ENCODE measurements at places on chromosomes 4 and X. TPM values are rescaled to one million over a fixed set of nuclear protein-coding genes. Genes with fewer than 3 reads are reported as not detected.

GRCh38 chrX:30673127-30673796, 20.0 kb downstream of the GK start:
- DNase-seq = no peak

NDUFB11 gene
- polyA plus RNA-seq = 33.9 TPM

DNA sequence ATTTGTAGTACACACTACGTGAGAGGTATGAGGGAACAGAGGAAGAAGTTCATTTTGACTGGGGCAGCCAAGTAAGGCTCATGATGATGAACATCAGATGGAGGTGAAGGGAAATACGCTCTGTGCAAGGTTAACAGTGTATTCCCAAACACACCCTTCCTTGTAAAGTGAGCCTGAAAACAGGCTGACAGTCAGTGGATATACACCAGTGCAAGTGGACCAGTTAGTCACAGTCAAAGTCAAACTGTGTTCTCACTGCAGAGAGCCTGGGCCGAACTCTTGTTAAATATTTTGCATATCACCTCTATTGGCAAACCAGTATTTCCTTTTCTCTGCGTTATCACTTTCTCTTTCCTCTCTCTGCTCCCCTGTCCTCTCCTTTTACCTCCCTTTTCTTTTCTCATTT, 23.4 kb upstream of the RHOH start:
- no peak for DNase-seq

DNA sequence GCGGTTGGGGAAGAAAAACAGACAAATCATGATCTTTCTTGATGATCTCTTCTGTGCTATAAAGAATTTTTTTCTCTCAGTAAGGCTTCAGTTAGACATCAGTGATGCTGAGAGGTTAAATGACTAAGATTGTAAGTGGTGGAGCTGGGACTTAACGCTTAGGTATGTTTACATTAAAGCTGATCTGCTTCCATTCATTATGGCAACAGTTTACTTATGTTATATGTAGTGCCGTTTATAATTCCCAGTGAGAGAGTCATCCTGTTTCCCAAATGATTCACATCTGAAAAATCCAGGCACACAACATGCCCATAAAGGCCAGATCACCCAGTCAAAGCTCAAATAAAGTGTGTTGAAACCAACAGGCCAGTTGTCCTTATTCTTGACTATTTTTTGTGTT, 50.1 kb downstream of the CENPVL3 start:
- no peak for DNase-seq

GRCh38 chr4:45131020-45131419, 404.7 kb upstream of the GNPDA2 start:
- DNase-seq = no peak

C4orf51 gene
- not detected for polyA plus RNA-seq

NIPAL1 gene
- polyA plus RNA-seq = 0.15 TPM

GRCh38 chr4:7903791-7904516, 35.7 kb downstream of the AFAP1 start:
- no peak for DNase-seq

DNA sequence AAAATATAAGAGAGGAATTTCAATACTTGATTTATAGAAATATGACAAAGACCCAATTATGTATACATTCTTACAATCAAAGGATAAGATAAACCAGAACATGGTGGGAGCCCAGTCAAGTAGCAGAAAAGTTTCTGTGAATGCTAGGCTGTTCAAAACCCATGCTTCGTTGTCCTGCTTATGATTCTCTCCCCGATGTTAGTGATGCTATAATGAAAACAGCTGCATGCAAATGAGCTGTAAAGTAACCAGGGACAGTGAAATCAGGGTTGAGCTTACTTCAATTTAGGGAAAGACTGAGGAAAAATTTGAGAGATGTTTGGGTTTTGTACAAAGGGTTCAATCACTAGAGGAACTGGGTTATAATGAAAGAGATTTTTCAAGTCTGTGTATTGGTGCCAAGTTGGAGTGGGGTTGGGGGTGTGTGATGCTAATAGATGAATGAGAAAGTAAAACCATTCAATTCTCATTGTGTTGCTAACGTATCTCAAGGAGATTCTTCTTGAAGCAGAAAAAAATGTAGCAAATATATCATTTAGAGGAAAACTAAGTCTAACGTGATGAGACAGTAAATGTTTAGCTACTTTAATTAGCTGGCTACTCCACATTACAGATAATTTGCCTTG, 59.3 kb upstream of the PPP1R2C start:
- DNase-seq = no peak

GRCh38 chr4:52659001-52659721, at the start of gene USP46:
Gene USP46 (minus strand): TSS chr4:52659301. CDS start chr4:52659150, 151 bp downstream.
- DNase-seq = peak; percentile 83

- DNase-seq = no peak
Observed at GRCh38 chrX:130575831-130576389, 174.1 kb downstream of the RBMX2 start.

DNA sequence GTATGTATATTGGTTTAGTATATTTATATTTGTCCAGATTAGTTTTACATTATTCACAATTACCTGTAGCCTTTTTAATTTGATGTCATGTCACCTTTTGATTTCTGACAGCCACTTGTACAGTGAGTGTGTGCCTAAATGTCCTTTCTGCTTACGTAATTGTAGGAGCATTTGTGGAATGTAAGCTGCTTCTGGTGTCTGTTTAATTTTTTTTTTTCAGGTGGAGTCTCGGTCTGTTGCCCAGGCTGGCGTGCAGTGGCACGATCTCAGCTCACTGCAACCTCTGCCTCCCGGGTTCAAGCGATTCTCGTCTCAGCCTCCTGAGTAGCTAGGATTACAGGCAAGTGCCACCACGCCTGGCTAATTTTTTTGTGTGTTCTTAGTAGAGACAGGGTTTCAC, 91.2 kb upstream of the XAGE2 start:
- no peak for DNase-seq

LAS1L gene
- polyA plus RNA-seq = 29.7 TPM

GRCh38 chr4:81165861-81166430, 49.1 kb downstream of the PRKG2 start:
- no peak for DNase-seq

- DNase-seq = no peak
Observed at GRCh38 chr4:87843936-87844335, 11.2 kb downstream of the MEPE start.

PPP2R2C gene
- 0.21 TPM for polyA plus RNA-seq
